ENCODE measurements at places on chromosomes 3 and 15.

- DNase-seq = no peak
Observed at GRCh38 chr3:128275316-128276145, 122.2 kb downstream of the EEFSEC start.

DNA sequence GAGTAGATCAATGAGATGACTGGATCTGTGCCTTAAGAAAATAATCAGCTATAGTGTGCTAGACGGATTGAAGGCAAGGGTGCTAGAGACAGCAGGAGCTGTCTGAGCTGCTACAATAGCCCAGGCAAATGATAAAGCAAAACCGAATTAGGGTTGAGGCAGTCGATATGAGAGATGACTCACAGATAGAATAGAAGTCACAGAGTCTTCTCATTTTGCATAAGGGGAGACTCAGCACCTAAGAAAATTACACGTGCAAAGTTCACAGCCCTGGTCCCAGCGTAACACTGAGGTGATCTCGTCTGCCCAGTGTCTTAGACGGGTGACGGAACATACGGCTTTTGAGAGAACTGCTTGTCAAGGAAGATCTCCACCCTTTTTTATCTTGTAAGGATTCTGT is 11.6 kb downstream of the LPP start:
- DNase-seq = no peak

GRCh38 chr15:27865323-27865922 is 233.7 kb downstream of the OCA2 start:
- no peak for DNase-seq

DNA sequence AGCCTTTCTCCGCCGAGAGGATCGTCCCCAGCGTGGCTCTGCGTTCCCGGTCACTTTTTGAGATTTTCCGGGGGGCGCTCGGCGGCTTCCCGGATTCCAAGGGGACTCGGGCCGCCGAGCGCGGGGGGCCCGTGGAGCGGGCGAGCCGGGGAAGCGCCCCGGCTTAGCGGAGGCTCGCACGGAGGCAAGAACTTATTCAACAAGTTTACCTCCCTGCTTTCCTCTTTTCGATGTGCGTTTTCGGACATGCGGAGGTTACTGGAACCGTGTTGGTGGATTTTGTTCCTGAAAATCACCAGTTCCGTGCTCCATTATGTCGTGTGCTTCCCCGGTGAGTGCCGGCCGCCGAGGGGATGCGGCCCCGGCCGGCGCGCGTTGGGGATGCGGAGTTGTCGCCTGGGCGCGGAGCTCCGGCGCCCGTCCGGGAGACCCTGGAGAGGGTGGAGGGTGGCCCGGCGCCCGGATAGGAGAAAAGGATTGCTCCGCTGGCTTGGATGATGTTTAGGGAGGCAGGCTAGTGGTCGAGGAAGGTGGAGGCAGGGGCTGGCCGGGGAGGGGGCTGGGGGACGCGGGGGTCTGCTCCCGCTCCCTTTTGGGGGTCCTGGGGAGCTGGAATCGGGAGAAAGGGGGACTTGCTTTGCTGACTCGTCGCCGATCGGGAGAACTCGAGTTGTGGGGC is 810 bp downstream of the PTPRG start:
- no peak for DNase-seq

GRCh38 chr3:97763586-97764406 is 762 bp upstream of the ARL6 start:
- no peak for DNase-seq

DNA sequence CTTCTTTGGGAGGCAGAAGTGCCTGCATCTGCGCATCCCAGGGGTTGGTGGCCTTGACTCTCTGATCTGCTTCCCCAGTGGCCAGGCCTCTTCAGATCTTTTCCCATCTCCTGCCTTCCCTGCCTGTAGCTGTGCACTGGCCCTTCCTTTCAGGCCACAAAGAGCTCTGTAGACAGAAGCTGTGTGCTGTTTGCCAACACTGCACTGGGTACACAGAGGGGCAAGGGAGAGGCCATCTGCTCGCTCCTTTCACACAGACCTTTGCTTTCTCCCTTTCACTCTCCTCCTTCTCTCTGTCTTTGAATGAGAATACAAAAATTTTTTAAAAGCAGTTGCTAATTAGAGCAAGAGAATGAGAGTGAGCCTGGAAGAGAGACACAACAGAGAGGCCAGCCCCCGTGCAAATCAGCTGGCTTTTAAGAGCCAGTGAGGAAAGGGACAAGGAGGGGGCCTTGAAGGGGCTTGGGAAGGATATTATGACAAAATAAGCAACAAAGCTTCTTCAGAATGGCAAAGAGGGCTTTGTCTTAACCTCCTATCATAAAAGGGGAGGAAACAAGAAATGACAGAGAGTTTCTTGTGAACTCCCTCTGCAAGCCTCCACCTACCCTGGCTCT is 170.9 kb downstream of the EPHB1 start:
- DNase-seq = no peak

DNA sequence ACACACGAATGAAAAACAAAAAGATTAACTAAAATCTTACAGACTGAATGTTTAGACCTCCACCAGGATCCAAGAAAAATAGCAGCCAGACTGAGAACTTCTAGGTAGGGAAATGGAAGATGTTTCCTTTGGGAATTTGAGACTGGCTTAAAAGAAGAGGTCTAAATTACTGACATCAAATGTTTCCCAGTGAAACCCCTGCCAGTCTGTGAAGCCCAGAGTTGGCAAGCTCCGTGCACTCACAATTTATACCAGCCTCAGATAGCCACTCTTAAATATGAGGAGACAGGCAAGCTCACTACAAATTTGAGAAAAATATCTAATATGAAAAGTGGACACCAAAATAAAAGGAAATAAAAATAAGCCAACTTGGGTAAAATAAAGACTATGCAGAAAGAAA is 700.5 kb upstream of the ZNF385D start:
- no peak for DNase-seq
